ENCODE measurements at places on chromosomes 6 and 20.

GRCh38 chr6:158408552-158409130 is 96.4 kb downstream of the TULP4 start:
- DNase-seq = no peak
- no peak overlapping the region for H3K4me3 ChIP-seq
- no peak overlapping the region for H3K27ac ChIP-seq
- H3K36me3 ChIP-seq = peaks cover 5% of the 10 kb centered on the region
- H3K27me3 ChIP-seq = no peaks in the 10 kb centered on the region

DNA sequence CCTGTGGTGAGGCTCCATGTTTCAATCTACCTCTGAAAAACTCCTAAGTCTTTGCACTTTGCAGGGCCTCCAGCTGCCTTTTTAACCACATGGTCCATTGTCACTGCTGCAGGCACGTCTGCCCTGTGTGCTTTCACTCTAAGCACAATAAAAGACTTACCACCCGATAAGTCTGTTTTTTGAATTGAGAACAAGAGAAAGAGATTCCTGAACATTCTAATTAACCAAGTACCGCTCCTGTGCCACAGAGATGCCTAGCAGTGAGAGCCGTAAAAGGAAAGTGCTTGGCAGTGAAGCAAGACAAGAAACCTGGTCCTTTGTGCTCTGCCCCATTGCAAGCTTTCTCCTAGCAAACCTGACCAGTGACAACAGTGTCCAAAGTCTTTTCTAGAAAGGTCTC is 487.6 kb upstream of the FLRT3 start:
- H3K4me1 ChIP-seq = no peaks in the 10 kb centered on the region
- no peak overlapping the region for H3K27ac ChIP-seq
- no peaks in the 10 kb centered on the region for H3K36me3 ChIP-seq
- H3K4me3 ChIP-seq = no peak overlapping the region
- no peak for DNase-seq
- H3K27me3 ChIP-seq = no peaks in the 10 kb centered on the region

GRCh38 chr6:13077117-13077516 is 251.2 kb downstream of the TBC1D7 start:
- H3K4me1 ChIP-seq = no peaks in the 10 kb centered on the region
- H3K27ac ChIP-seq = no peak overlapping the region
- H3K27me3 ChIP-seq = peaks cover 18% of the 10 kb centered on the region
- no peak for DNase-seq

DNA sequence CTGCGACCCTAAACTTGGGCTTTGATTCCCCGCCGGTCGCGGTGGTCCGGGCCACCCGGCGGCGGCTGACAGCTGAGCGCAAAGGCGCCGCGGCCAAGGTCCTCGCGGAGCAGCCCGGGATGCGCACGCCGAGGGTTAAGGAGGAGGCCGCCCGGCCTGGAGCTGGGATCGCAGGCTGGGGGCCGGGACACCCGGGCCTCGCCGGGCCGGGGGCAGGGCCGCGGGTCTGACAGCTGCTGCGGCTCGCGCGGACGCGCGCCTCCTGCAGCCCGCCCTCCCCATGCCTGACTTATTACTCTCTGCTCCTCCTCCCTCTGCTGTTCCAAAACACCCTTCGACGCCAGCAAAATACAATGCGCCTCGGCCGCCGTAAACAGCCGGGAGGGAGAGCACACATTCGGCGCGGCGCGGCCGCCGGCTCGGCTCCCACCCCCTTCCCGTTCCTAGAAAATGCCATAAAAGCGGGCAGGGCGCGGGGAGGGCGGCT is 746 bp downstream of the BACH2 start:
- H3K27me3 ChIP-seq = peaks cover 3% of the 10 kb centered on the region
- DNase-seq = peak; percentile 79
- H3K36me3 ChIP-seq = peaks cover 40% of the 10 kb centered on the region
- H3K4me3 ChIP-seq = peak overlapping the region; percentile 83

- no peak overlapping the region for H3K4me3 ChIP-seq
- peaks cover 9% of the 10 kb centered on the region for H3K4me1 ChIP-seq
- peak; percentile 79 for DNase-seq
- H3K36me3 ChIP-seq = no peaks in the 10 kb centered on the region
- H3K27ac ChIP-seq = peak overlapping the region; percentile 68
These were observed 24.7 kb upstream of the PYGB start for GRCh38 chr20:25223179-25223661.

DNA sequence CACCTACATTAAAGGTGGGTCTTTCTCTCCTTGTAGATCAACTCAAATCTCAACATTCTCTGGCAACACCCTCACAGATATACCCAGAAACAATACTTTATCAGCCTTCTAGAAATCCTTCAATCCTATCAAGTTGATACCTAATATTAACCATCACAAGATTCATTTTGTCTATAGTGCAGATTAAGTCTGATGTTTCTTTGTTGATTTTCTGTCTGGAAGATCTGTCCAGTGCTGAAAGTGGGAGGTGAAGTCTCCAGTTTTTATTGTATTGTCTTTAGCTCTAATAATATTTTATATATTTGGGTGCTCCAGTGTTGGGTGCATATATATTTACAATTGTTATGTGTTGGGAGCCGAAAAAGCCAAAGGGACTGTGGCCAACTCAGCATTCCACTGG is 493.9 kb upstream of the ADGRB3 start:
- H3K4me1 ChIP-seq = no peaks in the 10 kb centered on the region
- no peak overlapping the region for H3K4me3 ChIP-seq
- H3K36me3 ChIP-seq = no peaks in the 10 kb centered on the region

DNA sequence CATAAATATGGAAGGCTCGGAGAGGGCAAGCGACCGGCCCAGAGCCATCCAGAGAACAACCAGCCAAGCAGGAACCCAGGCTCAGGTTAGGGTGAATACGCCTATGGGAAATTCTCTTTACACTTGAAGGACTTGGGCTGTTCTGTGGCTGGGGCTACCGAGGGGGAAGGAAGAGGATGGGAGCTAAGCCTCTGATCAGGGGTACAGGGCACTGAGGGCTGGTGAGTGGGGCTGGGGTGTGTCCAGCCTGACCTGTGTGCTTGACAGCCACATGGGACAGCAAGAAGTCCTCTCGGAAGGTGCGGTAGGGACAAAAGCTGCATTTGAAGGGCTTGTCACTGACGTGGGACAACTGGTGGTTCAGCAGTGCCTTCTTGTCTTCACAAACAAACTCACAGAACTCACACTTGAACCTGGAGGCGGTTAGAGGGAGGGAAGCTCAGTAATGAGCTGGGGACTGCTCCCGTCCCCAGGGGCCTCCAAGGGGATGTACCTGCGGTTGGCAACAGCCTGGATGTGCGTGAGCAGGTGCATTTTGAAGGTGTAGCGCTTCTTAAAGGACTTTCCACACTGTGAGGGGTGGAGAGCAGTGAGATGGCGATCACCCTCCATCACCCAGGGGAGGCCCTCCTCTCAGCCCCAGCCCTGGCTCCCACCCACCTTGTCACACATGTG is 11.9 kb downstream of the ZNF335 start:
- DNase-seq = no peak
- no peak overlapping the region for H3K4me3 ChIP-seq
- H3K27ac ChIP-seq = no peak overlapping the region
- peaks cover 49% of the 10 kb centered on the region for H3K36me3 ChIP-seq
- no peaks in the 10 kb centered on the region for H3K27me3 ChIP-seq
- no peaks in the 10 kb centered on the region for H3K4me1 ChIP-seq

DNA sequence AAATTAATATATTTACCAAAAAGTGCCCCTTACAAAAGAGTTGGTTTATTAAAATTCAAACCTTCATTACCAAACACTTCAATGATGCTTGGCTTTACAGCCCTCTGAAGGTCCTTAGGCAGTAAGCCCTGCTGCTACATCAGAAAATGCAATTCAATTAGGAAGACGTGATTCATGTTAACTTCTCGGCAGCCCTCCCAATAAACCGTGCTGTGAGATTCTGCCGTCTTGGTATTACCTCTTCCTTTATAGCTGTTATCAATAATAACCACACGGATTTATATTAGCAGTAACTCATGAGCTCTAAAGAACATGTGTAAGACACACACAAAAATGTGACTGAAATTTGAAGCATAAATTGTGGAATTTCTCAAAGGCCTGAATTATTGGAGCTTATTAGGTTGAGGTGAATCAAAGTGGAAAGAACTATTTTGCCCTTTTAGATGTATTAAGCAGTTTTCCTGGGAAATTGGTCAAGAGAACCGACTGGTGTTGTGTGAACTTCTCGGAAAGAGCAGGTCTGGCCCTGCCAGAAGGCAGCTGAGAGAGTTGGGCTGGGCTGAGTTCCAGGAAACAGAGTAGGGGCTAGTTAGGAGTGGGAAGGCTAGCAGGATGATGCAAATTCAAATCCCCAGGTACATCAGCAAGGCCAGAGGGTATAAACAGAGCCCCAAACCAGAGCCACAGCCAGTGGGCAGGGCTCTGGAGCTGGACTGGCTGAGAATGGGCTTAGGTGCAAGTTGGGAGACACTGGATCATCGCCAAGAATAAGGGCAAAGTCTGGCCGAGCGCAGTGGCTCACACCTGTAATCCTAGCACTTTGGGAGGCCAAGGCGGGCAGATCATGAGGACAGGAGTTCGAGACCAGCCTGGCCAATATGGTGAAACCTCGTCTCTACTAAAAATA is 33.1 kb downstream of the FGD2 start:
- DNase-seq = no peak
- no peaks in the 10 kb centered on the region for H3K27me3 ChIP-seq
- peak overlapping the region; percentile 73 for H3K27ac ChIP-seq

GRCh38 chr6:3701631-3702030 is 49.9 kb downstream of the PXDC1 start:
- DNase-seq = no peak
- no peak overlapping the region for H3K27ac ChIP-seq
- H3K4me1 ChIP-seq = no peaks in the 10 kb centered on the region
- no peaks in the 10 kb centered on the region for H3K27me3 ChIP-seq
- peaks cover 6% of the 10 kb centered on the region for H3K36me3 ChIP-seq

GRCh38 chr20:56731476-56731875 is 102.4 kb downstream of the TFAP2C start:
- no peak for DNase-seq
- H3K27ac ChIP-seq = no peak overlapping the region
- H3K27me3 ChIP-seq = peaks cover 20% of the 10 kb centered on the region
- no peaks in the 10 kb centered on the region for H3K36me3 ChIP-seq
- H3K4me3 ChIP-seq = no peak overlapping the region

Measured in activated CD8-positive, alpha-beta T cell treated with anti-CD3 and anti-CD28 coated beads for 36 hours (primary cell).